ENCODE measurements at places on chromosomes 16 and 17.

GRCh38 chr16:27515874-27516353 lies 33.8 kb downstream of the GTF3C1 start:
- H3K4me1 ChIP-seq = peaks cover 51% of the 10 kb centered on the region
- H3K27ac ChIP-seq = peak overlapping the region; percentile 91
- peaks cover 22% of the 10 kb centered on the region for H3K36me3 ChIP-seq
- H3K27me3 ChIP-seq = no peaks in the 10 kb centered on the region

GRCh38 chr16:50635505-50636392 lies 45.4 kb downstream of the SNX20 start:
- DNase-seq = no peak
- H3K4me1 ChIP-seq = no peaks in the 10 kb centered on the region
- no peak overlapping the region for H3K4me3 ChIP-seq
- no peak overlapping the region for H3K27ac ChIP-seq
- no peaks in the 10 kb centered on the region for H3K27me3 ChIP-seq

DNA sequence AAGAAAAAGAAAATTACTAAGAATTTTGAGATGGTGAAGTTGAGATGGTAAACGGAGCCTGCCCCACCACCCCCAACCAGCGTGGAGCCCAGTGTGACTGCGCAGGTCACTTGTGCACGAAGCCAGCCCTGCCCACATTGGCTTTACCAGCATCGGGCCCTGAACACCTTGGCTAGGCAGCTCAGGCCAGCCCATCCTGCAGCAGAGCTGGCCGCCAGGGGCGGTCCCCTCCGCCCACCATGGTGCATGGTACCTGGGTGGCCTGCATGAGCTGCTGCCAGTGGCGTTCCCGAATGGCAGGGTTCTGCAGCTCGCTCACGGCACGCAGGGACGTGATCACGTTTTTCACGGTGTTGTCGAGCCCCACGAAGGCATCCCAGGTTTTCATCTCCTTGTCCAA lies 62.7 kb downstream of the DNAH17 start:
- H3K4me1 ChIP-seq = no peaks in the 10 kb centered on the region
- no peaks in the 10 kb centered on the region for H3K36me3 ChIP-seq
- H3K27ac ChIP-seq = no peak overlapping the region
- DNase-seq = no peak

GRCh38 chr17:40556198-40556661 lies 9.0 kb downstream of the CCR7 start:
- no peaks in the 10 kb centered on the region for H3K27me3 ChIP-seq
- H3K4me3 ChIP-seq = no peak overlapping the region
- peaks cover 27% of the 10 kb centered on the region for H3K4me1 ChIP-seq

GRCh38 chr17:37064206-37064605 lies 115.5 kb downstream of the AATF start:
- peaks cover 3% of the 10 kb centered on the region for H3K27me3 ChIP-seq
- no peaks in the 10 kb centered on the region for H3K36me3 ChIP-seq
- peaks cover 4% of the 10 kb centered on the region for H3K4me1 ChIP-seq
- H3K27ac ChIP-seq = no peak overlapping the region
- no peak for DNase-seq
- H3K4me3 ChIP-seq = no peak overlapping the region

DNA sequence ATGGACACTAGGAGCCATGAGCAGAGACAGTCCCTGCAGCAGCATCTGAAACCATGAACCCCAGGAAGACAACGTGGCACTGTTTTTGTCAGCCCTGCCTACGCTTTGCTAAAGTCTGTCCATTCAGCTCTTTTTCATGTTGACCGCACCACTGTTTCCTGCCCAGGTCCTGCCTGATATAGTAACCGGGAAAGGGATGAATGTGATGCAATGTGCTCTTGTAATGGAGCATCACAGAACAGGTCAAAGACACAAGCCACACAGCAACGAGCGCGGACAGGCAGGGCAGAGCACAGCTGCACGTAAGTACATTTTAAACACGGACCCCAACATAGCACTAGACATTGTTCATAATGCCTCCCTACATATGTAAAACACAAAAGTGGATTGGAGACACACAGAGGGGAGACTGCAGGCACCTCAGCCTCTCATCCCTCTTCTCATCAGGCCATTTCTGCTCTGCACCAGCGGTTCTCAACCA lies 16.9 kb upstream of the TNFRSF13B start:
- no peaks in the 10 kb centered on the region for H3K27me3 ChIP-seq
- H3K4me3 ChIP-seq = no peak overlapping the region
- H3K36me3 ChIP-seq = no peaks in the 10 kb centered on the region
- no peak overlapping the region for H3K27ac ChIP-seq
- no peak for DNase-seq

- H3K36me3 ChIP-seq = no peaks in the 10 kb centered on the region
- no peaks in the 10 kb centered on the region for H3K4me1 ChIP-seq
- no peaks in the 10 kb centered on the region for H3K27me3 ChIP-seq
- DNase-seq = no peak
These were observed 429.9 kb downstream of the HS3ST3B1 start for GRCh38 chr17:14730821-14731220.

GRCh38 chr16:15773968-15774367 lies 82.9 kb downstream of the MYH11 start:
- H3K4me1 ChIP-seq = no peaks in the 10 kb centered on the region
- DNase-seq = no peak
- no peaks in the 10 kb centered on the region for H3K36me3 ChIP-seq
- no peak overlapping the region for H3K27ac ChIP-seq
- H3K27me3 ChIP-seq = no peaks in the 10 kb centered on the region

- H3K36me3 ChIP-seq = no peaks in the 10 kb centered on the region
- peaks cover 2% of the 10 kb centered on the region for H3K4me1 ChIP-seq
- H3K27me3 ChIP-seq = no peaks in the 10 kb centered on the region
These were observed 23.9 kb upstream of the ST6GALNAC1 start for GRCh38 chr17:76667491-76667755.

DNA sequence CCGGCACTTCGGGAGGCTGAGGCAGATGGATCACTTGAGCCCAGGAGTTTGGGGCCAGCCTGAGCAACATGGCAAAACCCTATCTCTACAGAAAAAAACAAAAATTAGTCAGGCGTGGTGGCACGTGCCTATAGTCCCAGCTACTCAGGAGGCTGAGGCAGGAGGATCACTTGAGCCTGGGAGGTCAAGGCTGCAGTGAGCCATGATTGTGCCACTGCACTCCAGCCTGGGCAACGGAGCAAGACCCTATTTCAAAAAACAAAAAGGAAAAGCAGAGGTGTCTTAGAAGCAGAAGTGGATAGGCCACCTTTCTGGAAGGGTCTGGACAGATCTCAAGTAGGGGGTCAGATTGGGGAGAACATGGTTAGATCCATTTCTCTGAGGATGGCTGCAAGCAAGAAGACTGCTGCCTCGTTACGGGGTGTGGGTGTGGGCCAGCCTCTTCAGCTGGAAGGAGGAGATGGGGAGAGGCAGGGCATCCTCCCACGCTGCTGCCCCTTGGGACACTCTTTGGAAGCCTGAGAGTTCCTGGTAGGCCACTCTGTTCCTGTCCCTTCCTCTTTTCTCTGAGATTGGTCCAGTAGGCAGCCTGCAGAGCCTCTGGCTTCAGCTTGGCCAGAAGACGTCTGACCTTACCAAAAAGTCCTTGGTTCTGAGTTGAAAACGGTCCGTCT lies 208.0 kb downstream of the MSI2 start:
- H3K27me3 ChIP-seq = no peaks in the 10 kb centered on the region
- DNase-seq = peak; percentile 39
- H3K4me3 ChIP-seq = no peak overlapping the region
- H3K36me3 ChIP-seq = no peaks in the 10 kb centered on the region
- no peak overlapping the region for H3K27ac ChIP-seq

GRCh38 chr17:49753959-49754391 lies 10.0 kb downstream of the FAM117A start:
- peak; percentile 55 for DNase-seq
- H3K4me1 ChIP-seq = no peaks in the 10 kb centered on the region
- H3K27ac ChIP-seq = no peak overlapping the region
- H3K4me3 ChIP-seq = no peak overlapping the region
- H3K36me3 ChIP-seq = no peaks in the 10 kb centered on the region

GRCh38 chr16:49488740-49489525 lies 115.3 kb downstream of the C16orf78 start:
- peaks cover 2% of the 10 kb centered on the region for H3K4me1 ChIP-seq
- DNase-seq = peak; percentile 34
- no peak overlapping the region for H3K27ac ChIP-seq

DNA sequence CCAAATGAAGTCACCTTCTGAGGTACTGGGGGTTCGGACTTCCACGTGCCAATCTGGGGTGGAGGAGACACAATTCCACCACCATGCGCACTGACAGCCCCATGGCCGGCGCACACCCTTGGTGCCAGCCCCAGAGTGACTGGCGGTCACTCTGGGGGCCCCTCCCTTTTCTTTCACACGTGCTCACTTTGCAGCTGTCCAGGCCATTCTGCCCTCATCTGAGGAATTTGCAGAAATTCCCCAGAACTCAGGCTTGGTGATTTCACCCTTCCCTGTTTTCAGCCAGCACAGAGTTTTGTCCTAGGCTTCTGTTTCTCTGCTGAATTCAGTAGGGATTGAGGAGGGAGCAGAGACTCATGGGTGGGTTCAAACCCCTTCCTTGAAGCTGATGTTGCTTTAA lies 54.8 kb downstream of the CDRT4 start:
- no peak overlapping the region for H3K4me3 ChIP-seq
- no peaks in the 10 kb centered on the region for H3K27me3 ChIP-seq
- no peaks in the 10 kb centered on the region for H3K36me3 ChIP-seq
- DNase-seq = no peak

DNA sequence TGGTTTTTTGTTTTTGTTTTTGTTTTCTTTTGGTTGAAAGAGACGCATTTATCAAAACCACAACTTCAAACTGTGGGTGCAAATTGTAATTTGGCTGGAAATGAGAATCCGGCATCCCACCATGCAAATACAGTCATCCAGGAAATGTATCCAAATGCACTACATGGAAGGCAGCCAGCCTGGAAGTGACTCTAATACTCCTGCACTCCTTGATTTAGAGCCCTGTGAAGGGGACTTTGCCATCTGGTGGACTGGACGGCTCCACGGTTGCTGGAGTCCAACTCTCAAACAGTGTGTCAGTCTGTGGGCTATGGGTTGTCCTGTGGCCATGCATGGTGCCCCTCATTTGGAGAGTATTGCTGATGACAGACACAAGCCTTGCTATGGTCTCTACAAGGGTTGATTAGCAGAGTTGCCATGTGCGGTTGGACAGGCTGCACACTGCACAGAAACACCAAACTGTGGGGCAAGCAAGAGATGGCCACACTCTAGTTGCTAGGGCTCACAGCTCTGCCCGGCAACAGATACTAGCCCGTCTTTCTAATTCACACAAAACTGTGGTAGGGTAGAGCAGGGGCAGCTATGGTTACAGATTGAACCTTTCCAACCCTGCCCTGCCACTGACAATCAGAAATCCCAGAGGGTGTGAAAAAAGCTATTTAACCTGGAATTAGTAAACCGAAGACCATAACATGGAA lies 62.4 kb downstream of the VAT1L start:
- H3K4me1 ChIP-seq = no peaks in the 10 kb centered on the region
- H3K27me3 ChIP-seq = no peaks in the 10 kb centered on the region
- H3K27ac ChIP-seq = no peak overlapping the region
- H3K36me3 ChIP-seq = no peaks in the 10 kb centered on the region

DNA sequence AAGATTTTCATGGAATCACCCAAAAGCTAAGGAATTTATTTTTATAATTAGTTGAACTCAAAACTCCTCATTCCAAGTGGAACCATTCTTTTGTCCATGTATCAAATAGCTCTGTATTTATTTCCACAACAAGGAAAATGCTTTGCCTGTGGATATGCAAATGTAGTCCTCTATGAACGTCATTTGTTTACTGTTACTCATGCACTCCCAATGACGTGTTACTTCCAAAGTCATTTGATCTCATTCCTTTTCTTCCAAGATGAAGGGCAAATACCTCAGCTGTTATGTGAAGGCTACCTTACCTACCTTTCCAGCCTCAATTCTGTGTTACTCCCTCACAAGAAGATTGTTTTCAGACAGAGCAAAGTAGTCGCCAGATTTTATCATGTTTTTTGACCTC lies 83.7 kb downstream of the ITFG1 start:
- no peak overlapping the region for H3K27ac ChIP-seq
- H3K36me3 ChIP-seq = no peaks in the 10 kb centered on the region
- DNase-seq = no peak
- H3K4me3 ChIP-seq = no peak overlapping the region

DNA sequence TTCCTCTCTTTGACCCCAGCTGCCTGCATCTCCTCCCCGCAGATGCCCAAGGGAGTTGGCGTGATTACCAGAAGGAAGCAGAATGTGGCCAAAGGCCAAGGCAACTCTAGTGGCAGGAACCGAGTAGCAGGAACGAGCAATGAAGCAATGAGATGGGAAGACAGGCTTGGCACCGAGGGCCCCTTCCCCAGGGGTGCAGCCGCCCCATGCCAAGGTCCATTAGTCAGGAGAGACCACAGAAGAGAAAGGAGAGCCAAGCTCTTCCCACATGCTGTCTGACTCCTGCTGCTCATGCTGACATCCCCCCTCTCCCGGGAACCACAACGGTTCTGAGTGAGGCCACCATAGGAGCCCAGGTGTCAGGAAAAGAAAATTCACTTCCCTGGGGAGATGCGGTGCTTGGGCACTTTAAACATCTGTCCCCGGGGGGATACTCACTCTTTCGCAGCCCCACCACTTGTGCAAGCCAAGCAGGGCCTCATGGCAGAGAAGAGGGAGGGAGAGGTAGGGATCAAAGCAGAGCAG lies 67.4 kb downstream of the MYO18A start:
- peaks cover 87% of the 10 kb centered on the region for H3K36me3 ChIP-seq
- H3K4me1 ChIP-seq = peaks cover 77% of the 10 kb centered on the region
- H3K27ac ChIP-seq = peak overlapping the region; percentile 78
- H3K4me3 ChIP-seq = no peak overlapping the region
- no peaks in the 10 kb centered on the region for H3K27me3 ChIP-seq
- peak; percentile 85 for DNase-seq

DNA sequence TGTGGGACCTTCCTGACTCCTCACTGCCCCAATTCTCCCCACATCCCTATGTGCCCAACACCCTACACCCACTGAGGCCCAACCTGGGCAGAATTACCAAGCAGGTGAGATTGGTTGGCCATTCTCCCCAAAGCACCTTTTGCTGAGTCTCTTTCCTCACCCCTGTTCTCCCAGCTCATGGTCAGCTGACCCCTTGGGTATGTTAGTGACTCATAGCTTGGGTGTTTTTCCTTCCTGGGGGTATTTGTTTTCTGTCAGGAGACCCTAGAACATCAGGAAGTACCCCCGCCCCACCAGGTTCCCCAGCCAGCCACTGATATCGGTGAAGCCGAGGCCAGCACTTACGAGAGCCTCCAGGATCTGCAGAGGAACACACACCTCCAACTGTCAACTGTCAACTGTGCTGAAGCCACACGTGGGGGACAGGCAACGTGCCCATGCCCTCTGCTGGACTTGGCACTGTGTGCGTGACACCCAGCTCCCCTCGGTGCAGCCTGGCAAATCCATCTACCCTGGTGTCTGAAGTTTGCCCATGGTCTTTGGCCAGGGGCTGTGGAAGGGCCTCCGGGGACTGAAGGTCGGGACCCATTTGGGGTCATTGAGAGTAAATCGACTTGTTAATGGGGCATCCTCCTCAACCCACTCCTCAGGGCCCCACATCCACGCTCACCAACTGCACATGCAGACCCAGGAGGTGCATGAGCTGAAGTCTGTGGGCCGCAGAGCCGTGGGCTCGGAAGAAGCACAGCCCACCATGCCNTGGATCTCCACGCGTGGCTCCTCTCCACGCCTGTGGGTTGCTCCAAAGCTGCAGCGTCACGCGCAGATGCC lies 53.1 kb downstream of the METRNL start:
- no peaks in the 10 kb centered on the region for H3K27me3 ChIP-seq
- H3K27ac ChIP-seq = no peak overlapping the region

- H3K4me3 ChIP-seq = no peak within 1 kb of the TSS
- DNase-seq = no peak
- H3K27me3 ChIP-seq = no peaks in the 10 kb centered on the region
- no peaks in the 10 kb centered on the region for H3K4me1 ChIP-seq
These were observed at the start of gene SPEM1 for GRCh38 chr17:7419819-7420610. TSS of gene SPEM1 (plus strand) at chr17:7420324. CDS start at chr17:7420385, 61 bp downstream.

Data from psoas muscle (tissue), 8 donors.